ENCODE measurements at places on chromosomes 6 and 20. TPM values are rescaled to one million over a fixed set of nuclear protein-coding genes. Genes with fewer than 3 reads are reported as not detected.

Gene HRH3
- total RNA-seq, result not detected

Gene RAET1L
- 1.5 TPM for total RNA-seq

GRCh38 chr6:40369042-40369441 is 218.1 kb downstream of the LRFN2 start:
- DNase-seq, result no peak

GRCh38 chr6:168136001-168136400 is 57.0 kb upstream of the FRMD1 start:
- no peak for DNase-seq

Gene KHDRBS2
- not detected for total RNA-seq

DNA sequence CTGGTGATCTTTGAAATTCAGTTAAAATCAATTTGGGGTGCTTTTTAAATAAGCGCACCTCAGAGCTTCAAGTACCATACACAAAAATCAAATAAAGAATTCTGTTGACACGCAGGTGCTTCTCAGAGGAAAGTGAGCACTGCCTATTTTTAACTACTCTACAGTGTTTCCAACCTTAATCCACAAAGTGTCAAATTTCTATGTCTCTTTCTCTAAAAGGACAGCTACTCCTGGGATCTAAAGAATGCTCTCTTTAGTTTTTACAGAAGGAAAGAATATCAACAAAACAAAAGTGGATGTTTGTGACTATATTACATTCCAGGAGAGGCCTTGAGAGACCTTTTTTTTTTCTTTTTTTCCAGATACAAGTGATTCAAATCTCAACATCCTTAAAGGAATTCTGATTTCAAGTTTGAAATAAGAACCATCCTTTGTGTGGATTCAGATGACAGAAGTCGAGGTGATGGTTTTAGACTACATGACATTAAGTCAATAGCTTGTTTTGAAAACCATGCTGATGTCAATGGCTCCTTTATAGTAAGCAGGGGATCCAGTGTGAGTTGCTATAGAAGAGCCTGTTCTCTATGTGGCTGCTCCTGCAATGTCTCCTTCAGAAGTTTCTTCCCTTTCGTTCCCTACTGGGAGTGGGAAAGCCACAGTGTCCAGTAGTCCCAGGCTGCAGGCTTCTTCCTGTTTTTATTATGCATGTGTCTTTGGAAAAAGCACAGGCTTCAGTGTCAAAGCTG is 67.2 kb upstream of the DEFB112 start:
- DNase-seq, result no peak

DNA sequence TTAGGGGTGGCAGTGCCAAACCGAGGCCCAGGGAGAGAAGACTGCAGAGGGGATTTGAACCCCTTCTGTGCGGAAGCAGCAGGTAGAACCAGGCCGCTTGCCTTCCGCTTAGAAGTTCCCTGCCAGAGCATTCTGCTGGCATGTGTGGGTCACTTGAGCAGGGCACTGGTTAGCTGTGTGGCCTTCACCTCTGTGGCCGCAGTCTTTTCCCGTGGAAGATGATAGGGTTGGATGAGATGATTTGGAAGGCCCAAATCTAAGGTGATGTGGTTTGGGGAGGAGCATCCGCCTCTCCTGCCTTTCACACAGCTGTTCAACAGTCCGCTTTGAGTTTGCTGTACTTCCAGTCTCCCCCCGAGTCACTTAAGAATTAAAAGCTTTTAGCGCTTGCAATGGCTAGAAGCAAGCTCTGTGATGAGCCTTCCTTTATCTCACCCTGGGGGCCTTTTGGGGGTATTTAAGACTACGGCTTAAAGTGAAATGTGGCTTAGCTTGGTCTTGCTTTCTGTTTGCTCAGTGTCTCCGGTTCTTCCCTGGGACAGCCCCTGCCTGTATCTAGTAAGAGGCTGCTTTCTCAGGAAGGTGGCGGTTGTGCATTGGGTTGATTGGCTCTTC is 743 bp downstream of the CMTR1 start:
- no peak for DNase-seq

GRCh38 chr6:4364172-4364571 is 228.8 kb upstream of the ECI2 start:
- DNase-seq, result no peak

GRCh38 chr20:46646659-46647380 is 4.4 kb downstream of the SLC13A3 start:
- no peak for DNase-seq

DNA sequence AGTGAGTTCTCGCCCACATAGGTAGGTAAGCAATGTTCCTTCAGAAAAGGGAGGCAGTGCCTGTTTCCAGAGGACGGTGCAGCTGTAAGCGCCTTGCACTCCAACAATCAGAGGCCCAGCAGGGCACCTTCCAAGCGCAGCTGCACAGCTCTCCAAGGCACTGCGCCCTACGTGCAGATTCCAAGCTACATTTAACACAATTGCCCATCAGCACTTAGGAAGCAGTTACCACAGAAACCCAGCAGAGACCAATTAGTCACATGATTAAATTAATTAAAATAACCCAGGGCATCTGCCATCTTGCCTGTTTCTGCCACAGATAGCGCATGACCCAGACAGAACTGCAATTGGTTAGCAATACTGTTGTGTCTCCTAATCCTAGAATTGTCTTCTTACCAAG is 65.5 kb downstream of the SOBP start:
- no peak for DNase-seq

DNA sequence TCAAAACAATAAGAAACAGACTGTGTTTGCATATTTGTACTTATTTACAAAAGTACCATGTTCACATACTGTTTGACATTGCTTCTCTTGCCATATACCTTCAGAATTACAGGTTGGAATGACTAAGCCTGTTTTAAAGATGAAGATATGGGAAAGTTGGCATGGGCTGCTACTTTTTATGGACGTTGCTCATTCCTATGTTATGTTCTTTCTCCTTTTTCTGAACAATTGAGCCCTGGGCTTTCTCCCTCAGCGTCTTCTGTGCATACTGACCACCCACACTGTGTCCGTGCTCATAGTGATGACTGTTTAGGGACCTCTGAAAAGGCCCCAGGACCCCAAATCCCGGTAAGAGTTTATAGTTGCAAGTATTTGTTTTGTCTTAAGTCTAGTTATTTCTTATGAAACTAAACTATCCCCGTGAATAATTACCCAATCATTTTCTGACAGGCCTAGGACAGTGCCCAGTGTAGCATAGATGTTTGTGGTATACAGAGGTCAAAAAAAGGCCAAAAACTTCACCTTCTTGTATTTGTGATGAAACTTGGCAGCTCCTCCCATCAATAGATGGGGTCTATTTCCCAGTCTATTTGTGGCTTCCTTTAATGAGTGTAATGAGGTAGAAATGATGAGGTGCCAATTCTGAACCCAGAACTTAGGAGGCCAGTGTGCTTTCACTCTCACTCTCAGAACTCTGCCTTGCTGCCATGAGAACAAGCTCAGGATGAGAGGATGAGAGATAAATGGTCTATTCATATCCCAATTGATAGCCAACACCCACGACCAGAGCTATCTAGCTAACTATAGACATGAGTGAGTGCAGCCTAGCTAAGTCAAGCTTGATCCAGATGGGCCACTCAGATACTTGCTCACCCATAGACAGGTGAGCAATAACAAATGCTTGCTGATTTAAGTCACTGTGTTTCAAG is 40.9 kb downstream of the GSTA4 start:
- no peak for DNase-seq

DNA sequence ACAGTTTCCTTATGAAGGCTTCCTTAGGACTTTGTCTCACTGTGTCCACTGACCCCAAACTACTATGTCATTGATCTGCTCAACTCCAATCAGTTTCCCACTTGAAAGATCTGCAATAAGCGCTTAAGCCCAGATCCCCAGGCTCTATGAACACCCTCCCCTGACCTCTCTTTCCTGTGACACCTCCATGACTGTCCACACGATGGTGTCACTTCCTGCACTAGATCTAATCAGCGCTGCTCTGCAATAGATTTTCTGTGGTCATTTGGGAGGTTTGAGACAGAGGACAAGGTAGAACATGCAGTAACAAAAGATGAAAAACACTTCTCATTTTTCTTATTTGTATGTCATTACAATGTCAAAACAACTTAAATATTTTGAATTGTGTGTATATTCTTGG is 304.6 kb upstream of the AGPAT4 start:
- DNase-seq, result no peak

- DNase-seq, result no peak
These were observed 179.6 kb upstream of the CCN2 start for GRCh38 chr6:132130626-132131298.

GRCh38 chr20:52193133-52193532 is 1.6 kb upstream of the ZFP64 start:
- DNase-seq, result no peak

- no peak for DNase-seq
These were observed 68.7 kb upstream of the KCNG1 start for GRCh38 chr20:51091406-51092195.

DNA sequence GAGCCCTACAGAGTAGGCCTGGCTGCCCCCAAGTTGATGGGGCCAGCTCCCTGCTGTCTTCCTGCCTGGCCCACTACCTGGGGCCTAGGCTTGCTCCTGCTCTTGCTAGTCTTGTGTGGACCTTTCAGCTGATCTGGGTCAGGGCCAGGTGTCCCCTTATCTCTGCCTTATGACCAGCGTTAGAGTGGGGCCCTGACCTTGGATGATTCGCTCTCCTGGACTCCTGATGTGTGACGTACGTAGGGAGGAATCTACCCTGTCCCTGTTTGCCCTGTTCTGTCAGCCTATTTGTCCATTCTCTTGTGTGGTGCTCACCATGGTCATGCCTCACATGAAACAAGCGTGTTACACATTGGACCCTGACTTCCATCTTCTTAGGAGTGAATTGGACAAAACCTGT is 571.8 kb downstream of the QKI start:
- no peak for DNase-seq

DNA sequence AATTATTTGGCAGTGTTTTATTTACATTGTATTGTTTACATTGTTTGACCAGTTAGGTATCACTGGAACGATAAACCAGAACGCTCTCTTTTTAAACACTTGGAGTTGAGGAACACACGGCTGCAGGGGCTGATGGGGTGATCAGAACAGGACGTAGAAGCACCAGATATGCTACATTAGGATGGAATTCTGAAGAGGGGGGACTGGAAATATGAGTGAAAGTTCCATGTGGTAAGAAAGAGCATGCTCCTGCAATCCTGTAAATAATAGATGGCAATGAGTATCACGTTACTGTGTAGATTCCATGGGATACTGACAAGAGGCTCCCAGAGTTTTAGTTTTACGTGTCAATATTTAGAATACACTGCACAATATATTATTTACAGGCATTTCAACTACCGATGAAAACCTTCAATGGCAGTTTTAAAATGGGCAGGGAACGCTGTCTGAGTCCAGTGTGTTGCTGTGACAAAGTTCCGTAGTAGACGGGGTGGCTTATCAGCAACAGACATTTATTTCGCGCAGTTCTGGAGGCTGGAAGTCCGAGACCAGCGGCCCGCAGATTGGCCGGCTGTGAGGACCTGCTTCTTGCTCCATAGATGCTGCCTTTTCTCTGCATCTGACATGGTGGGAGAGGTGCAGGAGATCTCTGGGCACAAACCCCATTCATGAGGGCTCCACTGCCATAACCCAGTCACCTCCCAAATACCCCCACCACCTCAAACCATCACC is 43.1 kb downstream of the SYNJ2 start:
- no peak for DNase-seq

GRCh38 chr6:111274593-111275217 is 187.4 kb downstream of the SLC16A10 start:
- DNase-seq, result no peak

Gene RAET1E
- 3.9 TPM for total RNA-seq

Gene COL19A1
- not detected for total RNA-seq

DNA sequence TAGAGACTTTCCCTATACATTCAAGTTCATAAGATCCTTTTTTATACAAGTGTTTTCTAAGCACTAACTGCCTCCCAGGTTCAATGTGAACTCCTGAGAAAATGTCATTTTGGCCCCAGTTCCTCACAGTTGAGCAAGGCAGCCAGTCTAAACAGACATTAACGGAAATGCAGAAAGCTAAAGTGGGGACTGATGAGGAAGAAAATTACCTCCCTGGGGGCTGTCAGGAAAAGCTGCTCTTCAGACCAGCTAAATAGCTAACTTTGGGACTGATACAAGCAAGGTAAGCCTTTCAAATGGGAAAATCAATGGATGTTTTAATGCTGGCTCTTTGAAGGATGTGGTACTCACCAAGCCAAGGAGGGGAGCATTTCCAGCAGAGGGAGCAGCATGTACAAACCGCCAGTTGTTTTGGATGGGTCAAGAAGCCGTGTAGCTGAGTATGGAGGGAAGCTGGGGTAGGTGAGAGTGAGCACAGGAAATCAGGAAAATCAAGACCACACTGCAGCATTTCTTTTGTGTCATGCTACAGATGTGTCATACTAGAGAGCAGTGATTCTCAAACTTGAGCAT is 180.8 kb upstream of the CHD6 start:
- DNase-seq, result no peak

DNA sequence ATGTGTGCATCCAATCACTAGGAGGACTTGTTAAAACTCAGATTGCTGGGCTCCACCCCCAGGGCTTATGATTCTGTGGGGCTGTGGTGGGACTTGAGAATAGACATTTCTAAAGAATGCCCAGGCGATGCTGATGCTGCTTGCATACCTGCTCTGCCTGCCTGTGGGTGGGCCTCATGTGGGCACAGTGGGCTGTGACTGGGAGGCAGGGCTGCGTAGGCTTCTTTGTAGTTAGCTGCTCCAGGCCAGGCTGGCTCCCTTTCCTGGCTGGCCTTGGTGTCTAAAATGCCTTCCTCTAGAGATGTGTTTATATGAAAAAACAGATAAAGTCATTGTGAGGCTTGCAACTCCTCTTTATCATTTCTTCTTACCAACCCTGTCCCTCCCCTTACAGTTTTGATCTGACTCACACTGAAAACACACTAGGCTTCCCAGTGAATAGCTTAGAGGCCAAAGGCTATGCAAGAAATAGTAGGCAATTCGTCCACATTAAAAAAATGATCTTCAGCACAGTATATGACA is 495.5 kb upstream of the MAP3K7 start:
- no peak for DNase-seq

Gene GSTA3
- total RNA-seq, result not detected

DNA sequence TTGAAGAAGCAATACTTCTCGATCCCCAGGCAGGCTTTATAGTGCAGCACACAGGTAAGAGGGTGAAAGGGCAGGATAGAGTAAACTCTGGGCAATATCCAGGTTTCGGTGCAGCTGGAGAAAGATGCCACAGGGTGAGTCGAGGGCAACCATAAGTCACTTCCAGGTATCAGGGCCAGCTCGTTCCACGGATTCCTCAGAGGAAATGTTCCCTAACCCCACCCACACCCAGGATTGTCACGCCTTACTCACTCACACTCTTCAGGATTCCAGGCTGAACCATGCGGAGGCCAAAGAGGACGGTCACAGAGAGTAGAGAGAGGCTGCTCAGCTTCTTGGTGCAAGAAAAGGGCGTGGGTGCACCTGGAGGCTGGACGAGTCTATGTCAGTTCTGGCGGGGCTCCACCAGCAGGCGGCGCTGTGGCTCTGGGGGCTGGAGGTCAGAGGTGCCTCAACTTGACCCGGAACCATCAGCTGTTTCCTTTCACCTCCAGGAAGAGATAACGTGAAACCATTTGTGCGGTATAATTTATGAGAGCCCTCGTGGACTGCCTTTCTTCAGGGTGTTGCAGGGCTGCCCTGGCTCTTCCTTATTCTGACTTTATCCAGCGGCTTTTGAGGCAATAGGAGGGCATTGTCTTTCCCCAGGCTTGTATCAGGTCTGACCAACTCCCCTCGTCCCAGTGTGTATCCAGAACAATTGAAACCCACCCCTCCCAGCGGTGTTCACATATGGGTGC is 14.5 kb upstream of the WFDC12 start:
- peak; percentile 21 for DNase-seq
